ENCODE measurements at places on chromosomes 12 and 14.

GRCh38 chr12:123237646-123238329 is 4.6 kb downstream of the MTRFR start:
- peak; percentile 69 for DNase-seq

- no peak for DNase-seq
Measured at GRCh38 chr12:108622421-108622820, 11.3 kb downstream of the SELPLG start.

DNA sequence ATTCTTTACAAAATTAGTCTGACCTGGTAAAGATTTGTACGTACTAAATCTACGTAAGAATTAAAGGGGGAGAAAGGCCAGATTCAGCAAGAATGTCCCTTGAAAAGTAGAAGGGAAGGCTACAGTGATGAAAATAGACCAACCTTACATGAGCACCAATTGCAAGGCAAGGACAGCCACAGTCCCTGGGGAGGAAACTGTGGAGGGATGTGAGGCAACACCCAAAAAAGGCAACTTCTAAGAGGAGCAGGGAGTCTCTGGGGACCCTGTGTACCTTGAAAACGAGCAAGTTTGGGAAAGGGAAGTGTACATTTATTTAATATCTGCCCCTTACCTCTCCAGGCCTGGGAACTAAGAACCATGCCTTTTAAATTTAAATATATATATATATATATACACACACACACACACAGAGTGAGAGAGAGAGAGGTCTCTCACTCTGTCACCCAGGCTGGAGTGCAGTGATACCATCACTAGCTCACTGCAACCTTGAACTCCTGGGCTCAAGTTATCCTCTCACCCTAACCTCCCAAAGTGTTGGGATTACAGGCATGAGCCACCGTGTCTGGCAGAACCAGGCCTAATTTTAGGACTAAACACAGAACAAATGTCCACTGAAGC is 56.4 kb downstream of the TMCC3 start:
- no peak for DNase-seq

GRCh38 chr12:110857528-110857927 is 10.7 kb downstream of the CCDC63 start:
- DNase-seq: no peak

GRCh38 chr12:44510510-44510909 is 365.6 kb downstream of the NELL2 start:
- no peak for DNase-seq

DNA sequence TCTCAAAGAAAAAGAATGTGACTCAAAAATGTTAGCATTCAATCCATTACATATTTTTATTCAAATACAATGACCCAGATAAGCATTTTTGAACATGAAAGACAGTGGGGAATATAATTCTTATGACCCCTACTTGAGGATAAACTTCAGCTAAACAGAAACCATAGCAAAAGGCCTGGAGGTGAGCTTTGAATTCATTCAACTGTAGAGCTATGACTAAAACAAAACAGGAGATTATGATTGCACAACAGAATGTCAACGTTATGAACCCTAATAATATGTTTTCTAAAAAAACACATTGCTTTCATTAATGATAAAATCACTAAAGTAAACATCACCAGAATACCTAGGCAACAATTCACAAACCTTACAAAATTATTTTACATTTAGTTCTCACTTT is 27.8 kb downstream of the EFCAB11 start:
- DNase-seq: no peak

GRCh38 chr14:104428860-104429259 is 150.7 kb upstream of the C14orf180 start:
- no peak for DNase-seq

GRCh38 chr12:47343684-47344567 is 264.2 kb upstream of the AMIGO2 start:
- no peak for DNase-seq

- DNase-seq: no peak
Measured at GRCh38 chr12:15151161-15152091, 69.8 kb downstream of the RERG start.

DNA sequence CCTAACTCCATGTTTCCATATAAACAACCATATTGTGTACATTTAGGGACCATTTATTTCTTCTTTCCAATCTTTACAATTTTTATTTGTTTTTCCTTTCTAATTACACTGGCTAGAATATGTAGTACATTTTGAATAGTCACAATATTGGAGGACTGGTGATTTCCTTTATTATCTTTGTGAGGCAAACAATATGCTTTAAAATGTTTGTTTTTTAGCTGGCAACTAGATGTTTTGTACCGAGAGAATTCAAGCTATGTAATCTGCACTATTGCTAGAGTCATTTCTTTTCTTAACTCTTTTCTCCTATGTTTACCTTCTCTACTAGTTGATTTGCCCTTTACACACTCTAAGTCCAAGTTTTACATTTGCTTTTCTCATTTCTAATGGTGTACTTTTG is 13.3 kb upstream of the NTN4 start:
- no peak for DNase-seq

DNA sequence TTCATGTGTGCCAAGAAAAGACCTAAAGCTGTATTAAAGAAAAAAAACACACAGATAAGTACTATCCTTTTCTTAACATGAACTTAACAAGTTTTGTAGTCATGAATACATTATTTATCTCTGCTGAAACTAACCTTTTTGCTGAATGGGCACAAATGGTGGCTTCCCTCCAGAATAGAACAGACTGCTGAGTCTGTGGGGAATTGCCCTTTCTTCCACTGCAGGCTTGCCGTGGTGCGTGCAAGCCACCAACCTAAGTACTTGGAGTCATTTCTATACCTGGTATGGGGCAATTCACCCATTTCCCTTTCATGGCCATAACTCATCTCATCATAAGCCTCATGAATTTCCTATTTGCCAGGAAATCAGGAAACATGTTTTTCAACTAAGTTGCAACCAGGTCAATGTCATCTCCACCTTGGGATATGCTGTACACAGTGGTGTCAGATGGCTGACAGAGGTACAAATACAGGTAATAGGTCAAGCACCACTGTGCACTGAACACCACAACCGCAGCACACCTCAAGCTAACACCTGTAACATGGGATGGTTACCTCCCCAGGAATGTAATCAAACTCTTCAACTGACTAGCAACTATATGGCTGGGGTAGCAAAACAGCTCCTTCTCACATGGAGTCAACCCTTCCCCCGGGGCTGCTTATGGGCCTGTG is 49.9 kb downstream of the CATSPERB start:
- no peak for DNase-seq

- DNase-seq: no peak
Measured at GRCh38 chr14:77918448-77918847, 118.5 kb downstream of the ADCK1 start.

GRCh38 chr14:100416921-100417860 is 94.1 kb downstream of the SLC25A47 start:
- DNase-seq: peak; percentile 35

- DNase-seq: no peak
Measured at GRCh38 chr12:116950628-116951325, 40.0 kb downstream of the FBXW8 start.

DNA sequence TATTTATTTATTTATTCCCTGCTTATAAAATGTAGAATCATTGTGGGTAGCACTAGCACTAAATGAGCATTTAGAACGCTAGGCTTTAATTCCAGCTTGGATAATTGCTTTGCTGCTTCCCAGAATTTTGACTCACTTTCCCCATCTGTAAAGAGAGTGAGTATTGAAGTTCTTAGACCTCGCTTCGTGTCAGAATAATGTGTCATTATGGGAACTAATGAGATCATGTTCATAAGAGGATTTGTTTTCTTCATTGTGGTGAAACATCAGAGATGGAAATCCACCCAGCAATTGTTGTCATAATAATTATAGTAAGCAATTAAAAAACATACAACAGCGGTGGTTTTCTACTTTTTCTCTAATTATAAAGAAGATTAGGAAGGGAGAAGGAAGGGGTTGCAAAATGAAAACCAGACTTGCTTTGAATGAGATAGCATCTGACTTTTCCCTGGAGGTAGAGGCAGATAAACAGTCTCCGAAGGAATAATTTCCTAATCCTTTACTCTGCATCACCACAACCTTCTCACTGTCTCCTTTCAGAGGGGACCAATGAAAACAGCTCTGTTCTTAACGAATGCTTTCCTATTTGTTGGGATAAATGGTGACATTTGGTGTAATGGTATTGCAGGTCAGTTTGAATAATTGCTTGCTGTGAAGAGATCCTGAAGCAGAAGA is 86.8 kb upstream of the ARHGAP5 start:
- no peak for DNase-seq

GRCh38 chr12:19201661-19202060 is 72.1 kb downstream of the PLEKHA5 start:
- no peak for DNase-seq
